NCI-H460 (cell line): ENCODE measurements at places on chromosomes 16 and 17.

DNA sequence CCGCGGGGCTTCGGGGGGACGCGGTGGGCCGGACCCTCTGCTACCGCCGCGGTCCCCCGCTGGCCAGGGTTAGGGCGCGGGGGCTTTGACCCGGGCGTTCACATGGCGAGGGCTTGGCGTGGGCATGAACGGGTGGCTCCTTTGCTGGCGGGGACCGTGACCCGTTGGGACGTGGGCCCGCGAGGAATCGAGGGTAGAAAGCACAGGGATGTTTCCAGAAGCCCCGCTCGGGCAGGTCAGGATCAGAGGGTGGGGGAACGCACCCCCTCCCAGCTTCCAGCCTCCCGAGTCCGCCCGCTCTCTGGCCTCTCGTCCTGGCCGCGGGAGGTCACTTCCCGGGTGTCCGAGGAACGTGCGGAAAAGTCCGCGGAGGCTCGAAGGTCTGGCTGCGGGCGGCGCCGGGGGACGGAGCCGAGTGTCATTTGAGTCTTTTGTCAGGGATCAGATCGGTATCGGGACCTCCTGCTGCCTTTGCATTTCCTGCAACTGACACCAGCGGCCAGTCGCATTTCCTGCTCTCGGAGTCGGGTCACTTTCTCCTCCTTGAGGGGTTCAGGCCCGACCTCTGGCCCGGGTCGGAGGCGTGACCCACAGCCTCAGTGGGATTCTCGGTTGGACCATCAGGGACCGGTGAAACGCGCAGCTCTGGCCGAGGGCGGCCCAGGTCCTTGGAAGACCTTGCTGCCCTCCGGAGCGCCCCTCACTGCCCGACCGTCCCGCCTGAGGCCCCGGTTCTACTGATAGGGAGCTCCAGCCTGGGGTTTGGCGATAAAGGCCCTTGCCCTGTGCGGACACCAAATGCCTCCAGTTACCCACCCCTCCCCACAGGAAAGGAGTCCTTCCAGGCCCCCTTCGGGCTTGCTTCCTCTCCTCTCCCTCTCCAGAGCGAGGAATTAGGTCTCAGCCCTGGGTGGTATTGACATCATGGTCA, 702 bp upstream of the WNT3 start:
- no peak for DNase-seq

DNA sequence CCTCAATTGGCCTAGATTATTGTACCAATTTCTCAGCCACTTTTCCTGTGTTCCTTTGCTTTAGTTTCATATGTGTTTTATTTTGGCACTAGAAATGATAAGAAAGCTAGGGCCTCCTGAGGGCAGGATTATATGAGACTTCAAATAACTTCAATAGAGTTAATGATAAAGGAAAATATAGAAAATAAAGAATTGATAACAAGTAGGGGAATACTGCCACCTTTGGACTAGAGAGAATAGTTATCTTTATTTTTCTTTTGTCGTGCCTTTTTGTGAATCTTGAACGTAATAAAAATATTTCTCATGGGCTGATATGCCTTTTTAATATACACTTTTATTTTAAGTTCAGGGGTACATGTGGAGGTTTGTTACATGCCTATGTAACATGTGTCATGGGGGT, 29.3 kb upstream of the RBL2 start:
- DNase-seq, result no peak

GRCh38 chr17:58831780-58832179, 76.1 kb downstream of the PPM1E start:
- DNase-seq, result no peak

DNA sequence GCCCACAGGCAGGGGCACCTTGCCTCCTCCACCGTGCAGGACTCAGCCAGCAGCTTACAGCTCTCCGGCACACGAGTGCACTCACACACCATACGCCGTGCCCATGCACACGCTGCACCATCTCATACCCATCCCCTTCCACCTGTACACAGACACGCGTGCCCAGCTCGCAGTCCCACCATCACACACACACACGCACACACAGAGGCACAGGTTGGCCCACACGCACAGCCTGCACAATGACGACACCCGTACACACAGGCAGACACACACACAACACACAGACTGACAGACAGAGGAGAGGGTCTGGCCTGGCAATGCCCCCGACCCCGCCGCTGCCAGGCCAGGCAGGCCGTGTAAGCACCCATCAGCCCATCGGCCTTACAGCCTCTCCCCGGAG, 12.1 kb downstream of the CASKIN1 start:
- no peak for DNase-seq

GRCh38 chr17:81723651-81724209, 11.6 kb downstream of the SLC25A10 start:
- no peak for DNase-seq

- DNase-seq, result no peak
Measured at GRCh38 chr17:81952792-81953228, 5.8 kb upstream of the MYADML2 start.

- no peak for DNase-seq
Measured at GRCh38 chr16:23705517-23705902, 7.5 kb downstream of the ERN2 start.

DNA sequence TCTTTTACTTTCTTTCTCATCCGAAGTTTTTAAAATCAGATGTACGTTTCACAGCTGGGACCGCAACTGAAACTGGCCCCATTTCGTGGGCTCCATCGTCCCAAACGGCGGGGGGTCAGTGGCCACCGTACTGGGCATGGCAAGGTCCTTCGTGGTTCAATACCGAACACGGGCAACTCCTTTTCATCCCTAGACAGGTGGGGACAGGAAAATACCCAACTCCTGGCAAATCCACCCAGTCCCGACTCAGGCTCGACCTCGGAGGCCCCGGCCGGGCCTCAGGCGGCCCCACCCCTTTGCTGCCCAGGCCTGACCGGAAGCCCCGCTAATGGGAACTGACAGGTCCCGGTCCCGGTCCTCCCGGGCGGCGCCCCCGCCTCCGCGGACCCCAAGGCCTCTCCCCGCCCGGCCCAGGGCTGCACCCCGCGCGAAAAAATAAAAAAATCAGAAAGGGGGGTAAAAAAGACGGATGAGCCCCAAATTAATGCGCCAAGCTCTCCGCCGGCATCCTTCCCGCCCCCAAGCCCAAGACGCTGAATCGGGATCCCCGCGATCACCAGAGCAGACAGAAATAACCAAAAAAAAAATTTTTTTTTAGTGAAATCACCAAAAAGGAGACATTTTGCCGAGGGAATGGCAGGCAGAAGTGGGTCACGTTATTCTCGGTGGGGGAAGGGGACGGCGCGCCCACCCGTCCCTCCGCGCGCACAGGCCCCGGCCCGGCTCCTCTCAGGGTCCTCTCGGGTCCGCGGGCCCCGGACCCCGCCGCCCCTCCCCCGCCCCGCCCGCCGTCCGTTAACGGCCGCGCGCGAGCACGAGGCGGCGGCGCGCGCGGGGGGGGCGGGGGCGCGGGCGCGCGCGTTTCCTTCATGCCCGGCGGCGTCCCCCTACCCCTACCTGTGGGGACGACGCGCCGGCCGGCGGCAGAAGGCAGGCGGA, 562 bp downstream of the ZC3H7A start:
- peak; percentile 18 for DNase-seq

DNA sequence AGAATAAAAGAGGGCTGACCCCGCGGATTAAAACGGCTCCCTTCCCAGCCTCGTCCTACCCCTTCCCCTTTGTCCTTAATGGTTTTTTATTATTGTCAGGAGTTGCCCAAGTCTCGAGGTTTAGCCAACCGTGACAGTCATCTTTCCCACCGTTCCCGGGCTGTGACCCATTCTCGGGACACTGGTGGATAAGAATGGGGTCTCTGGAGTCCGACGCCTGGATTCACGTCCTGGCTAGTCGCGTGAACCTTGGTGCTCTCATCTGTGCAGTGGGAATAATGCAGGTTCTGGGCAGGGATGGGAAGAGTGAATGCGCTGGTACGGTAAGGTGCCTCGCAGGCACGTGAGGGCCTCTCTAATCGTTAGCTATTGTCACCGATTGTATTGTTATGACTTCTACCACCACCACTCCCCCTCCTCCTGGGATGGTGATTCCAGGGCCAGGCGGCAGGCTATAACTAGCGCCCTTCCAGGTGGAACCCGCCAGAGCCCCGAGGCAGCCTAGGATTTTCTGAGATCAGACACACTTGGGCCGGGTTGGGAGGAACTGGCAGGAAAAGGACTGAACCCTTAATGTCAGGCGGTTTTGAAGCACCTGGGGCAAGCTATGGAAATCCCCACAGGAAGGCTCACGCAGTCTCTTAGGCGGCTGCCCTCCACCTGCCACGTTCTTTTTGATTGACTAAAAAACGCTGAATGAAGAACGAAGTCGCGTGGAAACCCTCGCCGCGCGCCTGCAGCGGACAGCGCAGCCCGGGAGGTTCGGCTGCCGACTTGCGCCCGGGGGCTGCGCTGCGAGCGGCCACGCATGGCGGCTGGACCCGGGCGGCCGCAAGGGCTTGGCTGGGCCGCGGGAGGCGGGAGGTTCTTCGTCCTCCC, 2.7 kb downstream of the HS3ST3B1 start:
- no peak for DNase-seq
